ENCODE measurements at places on chromosomes 3 and 15. TPM values are rescaled to one million over a fixed set of nuclear protein-coding genes. Genes with fewer than 3 reads are reported as not detected.

- H3K27me3 ChIP-seq: no peaks in the 10 kb centered on the region
- H3K36me3 ChIP-seq: peaks cover 45% of the 10 kb centered on the region
- no peak overlapping the region for H3K4me3 ChIP-seq
- no peaks in the 10 kb centered on the region for H3K4me1 ChIP-seq
Observed at GRCh38 chr3:32483772-32484171, 18.9 kb downstream of the CMTM6 start.

- H3K36me3 ChIP-seq: no peaks in the 10 kb centered on the region
- no peaks in the 10 kb centered on the region for H3K27me3 ChIP-seq
- DNase-seq: no peak
- no peak overlapping the region for H3K4me3 ChIP-seq
- H3K27ac ChIP-seq: no peak overlapping the region
Observed at GRCh38 chr3:43755516-43756200, 64.9 kb downstream of the ABHD5 start.

DNA sequence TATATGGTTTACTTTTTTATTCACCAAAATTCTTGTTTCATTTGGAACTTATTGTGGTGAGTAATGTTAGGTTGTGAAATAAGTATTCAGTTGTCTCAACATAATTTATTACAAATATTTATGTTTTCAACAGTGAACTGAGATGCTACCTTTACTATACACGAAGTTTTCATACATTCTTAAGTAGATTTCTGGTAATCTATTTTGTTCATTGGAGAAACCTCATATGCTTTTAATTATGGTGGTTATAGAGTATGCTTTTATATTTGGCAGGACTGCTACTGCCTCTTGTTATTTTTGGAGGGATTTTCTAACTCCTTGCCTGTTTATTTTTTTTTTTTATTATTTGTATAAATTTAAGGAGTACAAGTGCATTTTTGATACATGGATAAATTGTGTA lies 253.1 kb downstream of the NLGN1 start:
- H3K36me3 ChIP-seq: no peaks in the 10 kb centered on the region
- no peaks in the 10 kb centered on the region for H3K4me1 ChIP-seq
- no peak for DNase-seq
- no peak overlapping the region for H3K4me3 ChIP-seq
- no peak overlapping the region for H3K27ac ChIP-seq
- H3K27me3 ChIP-seq: no peaks in the 10 kb centered on the region

DNA sequence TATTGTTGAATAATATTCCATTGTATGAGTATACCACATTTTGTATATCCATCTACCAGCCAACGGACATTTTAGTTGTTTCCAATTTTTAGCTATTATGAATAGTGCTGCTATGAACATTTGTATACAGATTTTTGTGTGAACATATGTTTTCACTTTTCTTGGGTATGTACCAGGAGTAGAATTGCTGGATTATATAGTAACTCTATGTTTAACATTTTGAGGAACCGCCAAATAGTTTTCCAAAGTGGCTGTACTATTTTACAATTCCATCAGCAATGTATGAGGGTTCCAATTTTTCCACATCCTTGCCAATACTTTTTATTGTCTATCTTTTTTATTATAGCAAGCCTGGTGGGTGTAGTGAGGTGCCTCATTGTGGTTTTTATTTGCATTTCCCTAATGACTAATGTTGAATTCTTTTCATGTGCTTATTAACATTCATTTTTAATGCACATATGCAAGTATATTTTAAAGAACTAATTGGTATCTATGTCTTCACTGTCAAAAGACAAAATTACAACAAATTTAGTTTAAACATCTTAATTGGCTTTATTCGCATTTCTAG lies 77.5 kb upstream of the PIAS1 start:
- no peaks in the 10 kb centered on the region for H3K27me3 ChIP-seq
- no peak overlapping the region for H3K27ac ChIP-seq
- no peak overlapping the region for H3K4me3 ChIP-seq

GRCh38 chr15:60054472-60054871 lies 50.4 kb downstream of the FOXB1 start:
- DNase-seq: no peak
- no peaks in the 10 kb centered on the region for H3K4me1 ChIP-seq
- H3K27me3 ChIP-seq: no peaks in the 10 kb centered on the region
- no peaks in the 10 kb centered on the region for H3K36me3 ChIP-seq
- no peak overlapping the region for H3K4me3 ChIP-seq

The CRABP1 gene
- total RNA-seq: not detected

DNA sequence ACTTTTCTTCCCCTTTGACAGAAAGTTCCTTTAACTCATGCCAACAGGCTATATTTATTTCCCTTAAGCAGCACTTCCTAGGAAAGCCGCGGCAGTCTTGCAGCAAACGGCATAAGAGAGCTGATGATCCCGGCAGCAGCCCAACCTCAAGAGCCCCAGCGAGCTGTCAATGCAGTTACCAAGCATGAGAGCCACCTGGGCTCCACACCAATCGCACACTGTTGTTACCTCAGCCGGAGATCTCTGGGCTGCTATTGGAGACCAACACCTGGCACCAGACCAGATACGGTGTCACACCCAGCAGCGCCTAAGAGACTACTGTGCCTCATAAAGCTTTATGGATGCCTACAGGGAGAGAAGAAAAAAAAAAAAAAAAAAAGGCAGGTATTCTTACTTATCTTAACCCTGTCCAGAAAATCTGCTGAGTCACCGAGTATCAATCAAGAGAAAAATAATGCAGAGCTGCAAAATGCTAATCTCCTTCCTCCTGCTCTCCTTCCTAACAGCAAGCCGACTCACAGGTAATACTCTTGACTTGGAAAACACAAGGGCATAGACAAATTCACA lies 11.7 kb downstream of the ABCC5 start:
- H3K27ac ChIP-seq: peak overlapping the region; percentile 12
- peaks cover 10% of the 10 kb centered on the region for H3K36me3 ChIP-seq
- peak; percentile 87 for DNase-seq
- H3K4me1 ChIP-seq: peaks cover 12% of the 10 kb centered on the region
- H3K27me3 ChIP-seq: no peaks in the 10 kb centered on the region

- H3K36me3 ChIP-seq: no peaks in the 10 kb centered on the region
- DNase-seq: no peak
- no peak overlapping the region for H3K4me3 ChIP-seq
- H3K27ac ChIP-seq: no peak overlapping the region
- H3K27me3 ChIP-seq: no peaks in the 10 kb centered on the region
Observed at GRCh38 chr3:31405515-31405914, 127.2 kb upstream of the STT3B start.

DNA sequence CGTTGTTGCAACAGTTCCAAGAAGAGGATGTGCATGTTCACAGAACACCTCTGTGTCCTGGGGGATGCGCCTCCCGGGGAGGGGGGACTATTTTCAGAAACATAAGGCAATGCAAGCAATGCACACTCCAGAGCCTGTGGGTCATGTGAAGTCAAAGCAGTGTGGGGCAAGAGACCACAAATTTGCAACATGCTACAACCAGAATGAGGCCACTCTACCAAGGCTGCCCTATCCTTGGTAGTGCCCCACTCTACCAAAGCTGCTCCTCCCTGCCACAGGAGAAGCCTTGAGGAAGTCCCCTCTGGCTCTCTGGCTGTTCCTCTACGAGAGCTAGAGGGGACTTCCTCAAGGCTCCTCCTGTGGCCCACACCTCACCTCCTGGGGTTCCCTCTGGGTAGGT lies 8.4 kb upstream of the NR2C2 start:
- H3K27me3 ChIP-seq: no peaks in the 10 kb centered on the region
- H3K36me3 ChIP-seq: peaks cover 19% of the 10 kb centered on the region
- H3K27ac ChIP-seq: no peak overlapping the region
- H3K4me1 ChIP-seq: no peaks in the 10 kb centered on the region
- H3K4me3 ChIP-seq: no peak overlapping the region

The THAP10 gene
- 1.5 TPM for total RNA-seq

GRCh38 chr15:56244038-56244810 lies 545 bp upstream of the RFX7 start:
- H3K4me1 ChIP-seq: peaks cover 24% of the 10 kb centered on the region
- H3K36me3 ChIP-seq: no peaks in the 10 kb centered on the region
- DNase-seq: peak; percentile 68
- H3K27ac ChIP-seq: peak overlapping the region; percentile 72
- no peaks in the 10 kb centered on the region for H3K27me3 ChIP-seq

GRCh38 chr3:144332868-144333267 lies 361.2 kb downstream of the DIPK2A start:
- no peaks in the 10 kb centered on the region for H3K4me1 ChIP-seq
- no peaks in the 10 kb centered on the region for H3K36me3 ChIP-seq
- DNase-seq: no peak
- H3K27me3 ChIP-seq: no peaks in the 10 kb centered on the region

DNA sequence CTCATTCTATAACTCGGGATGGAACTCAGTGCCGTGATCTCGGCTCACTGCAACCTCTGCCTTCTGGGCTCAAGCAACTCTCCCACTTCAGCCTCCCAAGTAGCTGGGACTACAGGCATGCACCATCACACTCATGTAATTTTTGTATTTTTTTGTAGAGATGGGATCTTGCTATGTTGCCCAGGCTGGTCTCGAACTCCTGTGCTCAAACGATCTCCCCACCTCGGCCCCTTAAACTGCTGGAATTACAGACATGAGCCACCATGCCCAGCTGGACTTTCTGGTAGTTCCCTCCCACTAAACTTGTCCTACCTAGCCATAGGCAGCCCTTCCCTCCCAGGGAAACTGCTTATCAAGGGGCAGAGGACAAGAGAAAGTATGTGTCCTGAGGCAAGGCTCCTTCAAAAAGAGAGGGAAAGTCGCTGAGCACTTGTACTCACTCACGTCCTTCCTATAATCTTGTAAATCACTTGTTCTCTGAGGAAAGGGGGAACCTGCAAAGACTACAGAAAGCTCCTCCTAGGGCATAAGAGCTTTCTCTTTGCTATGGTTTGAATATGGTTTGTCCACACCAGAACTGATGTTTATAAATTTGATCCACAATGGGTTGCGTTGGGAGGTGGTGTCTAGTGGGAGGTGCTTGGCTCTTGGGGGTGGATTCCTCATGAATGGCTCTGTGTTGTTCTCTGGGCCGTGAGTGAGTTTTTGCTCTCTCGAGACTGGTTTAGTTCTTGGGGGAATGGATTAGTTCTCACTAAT lies 13.6 kb upstream of the TBL1XR1 start:
- no peak for DNase-seq

The ASB14 gene
- total RNA-seq: not detected

DNA sequence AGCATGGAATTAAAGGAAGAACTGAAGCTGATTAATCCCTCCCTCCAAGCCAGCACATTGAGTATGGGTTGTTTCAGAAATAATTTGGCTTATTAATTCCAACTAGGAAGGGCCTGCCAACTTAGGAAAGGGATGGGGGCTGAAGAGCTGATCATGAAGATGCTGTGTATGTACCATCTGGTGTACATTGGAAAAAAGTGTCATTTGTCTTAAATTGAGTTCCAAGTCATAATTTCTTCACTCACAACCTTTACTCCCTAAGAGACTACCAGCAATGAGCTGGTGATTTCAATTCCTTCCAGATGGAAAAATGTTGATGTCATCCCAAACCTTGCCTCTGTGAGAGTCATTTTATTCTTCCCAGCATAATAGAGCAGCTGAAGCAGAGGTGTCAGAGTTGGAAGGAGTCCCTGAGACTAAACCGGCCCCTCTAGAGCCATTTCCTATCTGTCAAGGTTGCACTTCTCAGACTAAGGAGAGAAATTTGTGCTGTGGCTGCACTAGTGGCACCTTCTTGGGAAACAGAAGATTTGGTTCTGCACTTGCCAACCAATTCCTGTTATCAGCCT lies 79.4 kb downstream of the GTPBP8 start:
- no peaks in the 10 kb centered on the region for H3K36me3 ChIP-seq
- H3K4me3 ChIP-seq: no peak overlapping the region
- H3K27me3 ChIP-seq: no peaks in the 10 kb centered on the region
- no peak for DNase-seq
- no peak overlapping the region for H3K27ac ChIP-seq

The RBP2 gene
- 2.1 TPM for total RNA-seq

The GOLGA8N gene
- total RNA-seq: 14.1 TPM

The EIF4G1 gene
- 295 TPM for total RNA-seq

DNA sequence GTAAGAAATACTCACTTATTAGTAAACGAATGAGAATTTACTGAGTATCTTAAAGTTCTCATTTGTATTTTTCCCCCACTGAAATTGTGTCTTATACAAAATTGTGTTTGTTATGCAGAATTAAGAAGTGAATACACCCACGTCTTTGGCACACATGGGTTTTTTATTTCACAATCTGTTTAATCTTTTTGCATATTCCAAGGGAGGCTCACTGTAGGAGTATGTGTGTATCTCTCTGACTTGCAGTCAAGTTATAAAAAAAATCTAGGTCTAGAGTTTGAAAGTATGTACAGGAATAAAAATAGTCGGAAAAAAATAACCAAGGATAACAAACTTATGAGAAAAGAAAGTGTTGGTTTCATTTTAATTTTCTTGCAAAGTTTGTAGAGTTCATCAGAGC lies 255.2 kb downstream of the PDCD6IP start:
- no peak overlapping the region for H3K4me3 ChIP-seq
- no peaks in the 10 kb centered on the region for H3K27me3 ChIP-seq
- no peaks in the 10 kb centered on the region for H3K36me3 ChIP-seq
- no peak for DNase-seq
- H3K27ac ChIP-seq: no peak overlapping the region
- no peaks in the 10 kb centered on the region for H3K4me1 ChIP-seq

The CCDC54 gene
- not detected for total RNA-seq

DNA sequence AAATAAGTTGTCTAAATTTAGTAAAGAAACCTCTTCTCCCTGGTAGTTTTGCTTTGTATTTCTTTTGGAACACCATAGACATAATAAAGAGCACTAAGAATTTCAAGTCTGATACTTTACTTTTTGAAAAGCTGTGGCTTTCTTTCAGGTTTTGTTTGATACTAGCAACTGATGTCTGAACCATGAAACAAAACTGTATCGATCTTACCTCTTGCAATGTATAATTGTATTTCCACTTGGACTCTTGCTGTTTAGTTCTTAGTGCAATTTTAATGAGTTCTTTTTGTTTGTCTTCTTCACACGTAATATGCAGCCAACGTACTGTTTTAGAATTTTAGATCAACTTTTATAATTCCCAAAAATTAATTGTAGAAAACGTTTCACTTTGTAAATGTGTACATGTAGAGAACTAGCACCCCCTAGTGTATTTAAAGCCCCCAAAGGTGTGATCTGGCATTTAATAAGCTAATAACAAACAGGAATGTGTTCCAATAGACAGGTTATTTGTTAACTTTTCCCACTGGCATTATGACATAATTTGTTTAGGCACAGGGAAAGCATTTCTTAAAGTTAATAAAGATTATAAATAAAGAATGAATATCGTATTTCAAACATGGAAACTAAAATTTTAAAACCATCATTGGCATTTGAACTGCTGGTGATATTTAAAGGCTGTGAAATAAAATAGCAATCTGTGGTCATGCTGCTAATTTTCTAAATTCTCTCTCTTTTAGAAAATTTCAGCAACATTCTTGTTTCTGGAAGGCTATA lies 289.1 kb upstream of the DNAJC19 start:
- no peaks in the 10 kb centered on the region for H3K27me3 ChIP-seq
- no peak overlapping the region for H3K4me3 ChIP-seq
- H3K27ac ChIP-seq: no peak overlapping the region
- no peak for DNase-seq
